Suppressor macrophage (primary cell): ENCODE measurements at places on chromosomes 12 and 14.

DNA sequence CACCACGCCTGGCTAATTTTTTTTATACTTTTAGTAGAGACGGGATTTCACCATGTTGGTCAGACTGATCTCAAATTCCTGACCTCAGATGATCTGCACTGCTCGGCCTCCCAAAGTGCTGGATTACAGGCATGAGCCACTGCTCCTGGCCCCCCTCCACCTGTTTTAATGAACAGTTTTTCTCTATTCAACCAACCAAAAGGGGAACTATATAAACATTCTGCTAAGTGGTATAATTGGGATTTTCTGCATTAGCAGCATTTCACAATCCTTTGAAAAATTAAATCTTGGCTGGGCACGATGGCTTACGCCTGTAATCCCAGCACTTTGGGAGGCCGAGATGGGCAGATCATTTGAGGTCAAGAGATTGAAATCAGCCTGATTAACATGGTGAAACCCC, 44.8 kb downstream of the KNTC1 start:
- DNase-seq, result no peak

DNA sequence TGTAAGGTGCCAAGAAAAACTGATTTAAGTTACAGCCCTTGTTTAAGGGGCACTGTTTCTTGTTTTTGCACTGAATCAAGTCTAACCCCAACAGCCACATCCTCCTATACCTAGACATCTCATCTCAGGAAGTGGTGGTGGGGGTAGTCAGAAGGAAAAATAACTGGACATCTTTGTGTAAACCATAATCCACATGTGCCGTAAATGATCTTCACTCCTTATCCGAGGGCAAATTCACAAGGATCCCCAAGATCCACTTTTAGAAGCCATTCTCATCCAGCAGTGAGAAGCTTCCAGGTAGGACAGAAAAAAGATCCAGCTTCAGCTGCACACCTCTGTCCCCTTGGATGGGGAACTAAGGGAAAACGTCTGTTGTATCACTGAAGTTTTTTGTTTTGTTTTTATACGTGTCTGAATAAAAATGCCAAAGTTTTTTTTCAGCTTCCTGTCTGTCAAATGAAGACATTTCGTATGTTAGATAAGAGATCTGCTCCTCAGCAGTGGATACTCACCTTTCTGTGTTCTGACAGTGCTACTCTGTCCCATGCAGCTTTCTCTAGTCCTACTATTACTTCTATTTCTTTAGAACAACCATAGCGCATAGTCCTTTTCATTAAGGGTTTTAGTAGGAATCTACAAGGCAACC, 1.2 kb upstream of the PA2G4 start:
- DNase-seq, result no peak

- no peak for DNase-seq
Measured at GRCh38 chr12:107135177-107135576, 41.8 kb upstream of the CRY1 start.

DNA sequence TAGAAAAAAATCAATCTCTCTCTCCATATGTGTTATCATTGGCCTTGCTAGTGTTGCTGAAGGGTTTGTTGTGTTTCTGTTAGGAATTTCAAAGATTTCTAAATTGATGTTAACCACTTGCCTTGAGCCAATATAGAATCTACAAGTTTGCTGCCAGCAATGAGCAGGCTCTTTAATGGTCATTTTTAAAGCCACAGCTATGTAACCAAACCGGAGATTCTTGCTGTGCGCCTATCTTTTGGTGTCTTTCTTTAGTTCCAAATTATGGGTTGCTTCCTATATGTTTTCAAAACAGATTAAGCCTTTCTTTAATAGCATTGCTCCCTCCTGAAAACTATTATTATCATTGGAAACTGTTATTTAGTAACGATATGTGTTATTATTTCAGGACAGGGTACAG, 545.7 kb downstream of the DIO2 start:
- DNase-seq, result no peak

GRCh38 chr12:61993734-61994345, 266.4 kb upstream of the USP15 start:
- peak; percentile 83 for DNase-seq

DNA sequence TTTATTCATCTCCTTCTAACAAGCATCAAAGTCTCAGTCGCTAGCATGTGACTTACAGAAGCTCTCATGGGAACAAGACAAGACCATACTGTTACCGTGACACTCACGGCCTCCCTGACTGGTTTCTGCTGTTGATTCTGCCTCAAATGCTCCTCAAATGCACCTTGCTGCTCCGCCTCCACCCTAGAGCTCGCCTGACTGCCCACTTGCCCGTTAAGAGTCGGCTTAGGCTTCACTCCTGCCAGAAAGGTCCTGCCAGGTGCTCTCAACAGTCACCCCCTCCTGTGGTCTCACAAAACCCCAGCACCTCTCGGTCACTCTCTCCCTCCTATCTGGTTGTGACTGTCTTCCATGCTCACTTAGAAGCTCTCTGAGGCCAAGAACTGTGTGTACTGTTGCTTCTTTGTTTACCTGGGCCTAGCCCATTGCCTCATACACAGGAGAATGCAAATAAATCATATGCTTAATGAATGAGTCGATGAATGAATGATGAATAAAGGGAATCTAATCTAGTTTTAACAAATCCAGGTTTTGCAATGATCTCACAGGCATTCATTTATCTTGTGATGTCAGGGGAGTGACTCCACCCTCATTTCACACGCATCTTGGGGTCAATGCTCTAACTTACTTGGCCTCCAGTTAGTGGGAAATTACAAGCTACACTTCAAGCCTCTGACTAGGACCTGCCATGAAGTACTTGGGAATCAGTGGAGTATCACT, 41.3 kb downstream of the SSH1 start:
- DNase-seq, result no peak

DNA sequence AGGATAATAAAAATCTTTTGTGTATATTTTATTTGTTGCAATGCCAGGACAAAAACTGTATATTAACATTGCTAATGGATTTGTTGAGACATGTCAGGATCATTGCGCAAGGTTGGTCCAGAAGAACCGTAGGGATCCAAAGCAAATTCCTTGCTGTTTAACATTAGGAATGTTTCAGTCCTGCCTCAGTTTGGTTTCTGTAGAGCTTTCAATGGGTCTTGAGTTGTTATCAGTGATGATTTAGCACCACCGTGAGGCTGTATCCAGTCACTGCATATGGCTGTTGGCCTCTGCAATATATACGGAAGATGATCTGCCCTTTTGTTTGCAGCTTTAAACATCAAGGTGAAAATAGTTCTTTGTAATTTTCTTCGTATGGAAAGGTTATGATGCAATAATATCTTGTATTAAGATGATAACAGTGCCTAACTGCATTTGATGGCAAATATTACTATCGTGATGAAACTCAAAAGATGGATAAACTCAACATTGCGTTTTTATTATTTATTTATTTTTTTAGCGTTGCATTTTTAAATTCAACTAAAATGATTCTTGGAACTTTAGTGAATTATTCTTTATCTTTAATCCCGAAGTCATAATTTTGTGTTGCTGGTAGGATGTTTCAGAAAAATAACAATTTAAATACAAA, 231.2 kb downstream of the AKAP6 start:
- DNase-seq, result peak; percentile 61

- DNase-seq, result no peak
Measured at GRCh38 chr12:10381928-10382628, 7.8 kb downstream of the KLRK1 start.

GRCh38 chr14:103186909-103187586, 63.8 kb downstream of the TNFAIP2 start:
- no peak for DNase-seq

DNA sequence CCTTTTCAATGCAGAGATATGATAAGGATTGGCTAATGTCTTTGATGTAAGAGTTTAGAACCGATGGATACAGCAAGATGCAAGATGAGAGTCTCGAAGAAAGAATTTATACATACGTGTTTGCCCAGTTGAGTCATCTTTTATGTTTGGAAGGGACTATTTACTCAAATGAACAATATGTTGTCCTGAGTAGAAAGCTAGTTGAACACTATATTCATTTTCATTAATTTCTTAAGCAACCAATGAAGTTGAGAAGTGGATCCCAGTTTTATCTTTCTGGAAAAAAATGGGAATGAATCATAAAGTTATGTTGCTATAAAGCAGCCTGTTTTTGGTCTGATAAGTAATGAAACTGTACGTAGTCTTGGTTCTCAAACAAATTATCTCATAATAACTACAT, 1431.7 kb upstream of the FLRT2 start:
- no peak for DNase-seq

GRCh38 chr12:27861428-27862167, 81.6 kb upstream of the MANSC4 start:
- no peak for DNase-seq

DNA sequence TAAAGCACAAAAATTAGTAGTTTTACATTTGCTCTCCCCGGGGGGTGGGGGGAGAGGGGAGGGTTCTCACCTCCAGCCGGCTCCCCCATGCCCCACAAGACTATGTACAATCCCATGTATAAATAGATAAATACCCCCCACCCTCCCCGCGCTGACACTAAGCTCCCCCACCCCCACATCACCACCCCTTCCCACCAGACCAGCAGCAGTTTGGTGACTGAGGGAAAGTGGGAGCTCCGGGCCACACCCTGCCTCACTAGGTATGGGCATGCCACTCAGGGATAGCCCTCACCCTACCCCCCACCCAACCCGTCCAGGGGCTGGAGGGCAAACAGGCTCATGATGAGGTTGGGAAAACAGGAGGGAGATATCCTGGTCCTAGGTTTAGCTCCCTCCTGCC, 1.9 kb upstream of the PRKAG1 start:
- DNase-seq, result no peak

DNA sequence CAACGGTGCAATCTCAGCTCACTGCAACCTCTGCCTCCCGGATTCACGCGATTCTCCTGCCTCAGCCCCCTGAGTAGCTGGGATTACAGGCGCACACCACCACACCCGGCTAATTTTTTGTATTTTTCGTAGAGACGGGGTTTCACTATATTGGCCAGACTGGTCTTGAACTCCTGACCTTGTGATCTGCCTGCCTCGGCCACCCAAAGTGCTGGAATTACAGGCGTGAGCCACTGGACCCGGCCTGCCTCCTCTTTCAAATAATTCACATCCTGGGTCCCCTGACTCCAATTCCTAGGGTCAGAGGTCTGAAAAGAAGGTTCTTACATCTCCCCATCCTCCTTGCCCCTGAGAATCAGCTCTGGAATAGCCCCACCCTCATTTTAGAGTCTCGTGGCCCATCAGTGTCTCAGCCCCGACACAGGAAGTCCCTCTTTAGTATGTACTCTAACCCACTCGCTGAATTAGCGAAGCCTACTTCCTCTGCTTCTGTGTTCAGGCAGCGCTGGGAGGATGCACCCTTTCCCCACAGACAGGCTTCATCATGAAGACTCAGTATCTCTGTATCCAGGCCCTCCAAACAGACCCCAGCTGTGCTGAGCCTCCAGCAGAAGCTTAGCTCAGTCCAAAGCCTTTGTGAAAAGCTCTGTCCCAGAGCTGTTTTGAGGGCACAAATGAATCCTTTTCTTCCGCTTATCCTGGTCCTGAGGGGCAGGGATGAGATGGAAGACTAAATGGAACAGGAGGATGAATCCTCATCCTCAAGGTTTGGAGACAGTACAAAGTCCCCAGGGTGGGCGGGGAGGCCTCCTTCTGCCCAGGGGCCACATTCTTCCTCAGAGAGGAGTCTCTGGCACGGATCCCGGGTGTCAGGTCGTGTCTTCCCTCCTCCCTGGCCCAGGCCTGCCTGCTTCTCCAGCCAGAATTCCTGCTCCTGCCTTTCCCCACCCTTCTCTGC, 3.5 kb downstream of the LPAR5 start:
- peak; percentile 62 for DNase-seq

- no peak for DNase-seq
Measured at GRCh38 chr14:34355584-34356263, 106.3 kb downstream of the SPTSSA start.

DNA sequence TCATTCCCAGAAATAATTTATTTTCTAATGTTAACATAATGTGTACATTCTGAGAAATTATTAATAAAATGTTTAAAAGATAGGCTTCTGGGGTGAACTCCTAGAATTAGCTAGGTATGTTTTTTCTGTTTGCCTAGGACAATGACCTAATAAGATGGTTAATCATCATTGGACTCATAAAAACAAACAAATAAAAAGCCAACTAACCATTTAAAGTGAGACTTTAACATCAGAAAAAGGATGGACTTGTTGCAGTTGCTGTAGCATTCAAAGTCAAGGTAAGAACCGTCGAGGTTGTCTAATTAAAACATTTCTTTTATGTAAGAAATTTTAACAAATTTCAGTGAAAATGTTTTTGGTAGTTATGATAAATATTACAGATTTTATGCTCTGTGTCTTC, at the start of gene SLCO1B3:
TSS of gene SLCO1B3 (plus strand) at position 219 of the 400 bp plus-strand sequence. CDS start 5,034 bp downstream, outside the sequence.
- DNase-seq, result no peak

- DNase-seq, result peak; percentile 78
Measured at GRCh38 chr14:77033622-77034589, 5.4 kb upstream of the IRF2BPL start.

- DNase-seq, result no peak
Measured at GRCh38 chr12:120834489-120835303, 69.5 kb downstream of the SPPL3 start.

DNA sequence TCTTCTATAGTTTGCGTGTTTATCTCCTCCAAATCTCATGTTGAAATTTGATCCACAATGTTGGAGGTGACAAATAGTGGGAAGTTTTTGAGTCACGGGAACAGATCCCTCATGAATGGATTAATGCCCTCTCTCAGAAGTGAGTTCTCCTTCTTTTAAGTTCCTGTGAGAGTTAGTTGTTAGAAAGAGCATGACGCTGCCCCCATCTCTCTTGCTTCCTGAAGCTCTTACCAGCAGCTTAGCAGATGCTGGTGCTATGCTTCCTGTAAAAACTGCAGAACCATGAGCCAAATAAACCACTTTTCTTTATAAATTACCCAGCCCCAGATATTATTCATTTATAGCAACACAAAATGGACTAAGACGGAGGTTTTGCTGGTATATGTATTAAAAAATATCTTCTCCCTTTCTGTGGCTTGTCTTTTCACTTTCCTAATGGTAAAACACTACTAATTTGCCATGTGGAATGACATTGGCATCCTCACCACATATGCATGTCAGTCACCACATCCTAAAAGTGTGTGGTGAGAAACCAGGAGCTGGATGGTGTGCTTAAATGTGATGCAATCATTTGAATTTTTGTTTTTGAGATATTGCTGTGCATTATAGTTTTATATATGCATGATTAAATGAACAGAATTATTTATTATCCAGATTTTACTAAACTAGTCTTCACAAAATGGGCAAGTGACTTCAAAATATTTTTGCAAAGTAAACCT, 449.3 kb downstream of the ADAMTS20 start:
- DNase-seq, result no peak

GRCh38 chr12:100706033-100706432, 88.5 kb upstream of the ANO4 start:
- no peak for DNase-seq

- DNase-seq, result no peak
Measured at GRCh38 chr12:121964813-121965643, 46.6 kb downstream of the CFAP251 start.

DNA sequence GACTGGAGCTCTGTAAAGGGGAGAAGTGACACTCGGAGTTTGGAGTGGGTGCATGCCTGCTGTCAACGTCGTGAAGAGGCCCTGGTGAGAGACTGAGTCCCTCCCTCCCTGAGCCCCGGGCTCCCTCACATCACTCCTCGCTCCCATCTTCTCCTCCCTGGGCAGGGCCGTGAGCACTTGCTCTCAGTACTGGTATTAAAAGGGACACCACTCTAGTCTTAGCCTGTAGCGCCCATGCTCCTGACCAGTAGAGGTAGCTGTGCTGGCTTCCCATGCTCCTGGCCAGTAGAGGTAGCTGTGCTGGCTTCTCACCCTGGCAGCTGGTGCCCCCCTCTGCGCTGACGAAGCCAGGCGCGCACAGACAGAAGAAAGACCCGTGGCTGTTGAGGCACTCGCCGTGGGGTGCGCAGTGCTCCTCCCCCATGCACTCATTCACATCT, 14.7 kb downstream of the ISCA2 start:
- no peak for DNase-seq
